ENCODE measurements at places on chromosomes 11 and 22. TPM values are rescaled to one million over a fixed set of nuclear protein-coding genes. Genes with fewer than 3 reads are reported as not detected.

Gene RAB38
- 1.0 TPM for total RNA-seq

Gene EHF
- 1.00 TPM for total RNA-seq

Gene FAM180B
- not detected for total RNA-seq

DNA sequence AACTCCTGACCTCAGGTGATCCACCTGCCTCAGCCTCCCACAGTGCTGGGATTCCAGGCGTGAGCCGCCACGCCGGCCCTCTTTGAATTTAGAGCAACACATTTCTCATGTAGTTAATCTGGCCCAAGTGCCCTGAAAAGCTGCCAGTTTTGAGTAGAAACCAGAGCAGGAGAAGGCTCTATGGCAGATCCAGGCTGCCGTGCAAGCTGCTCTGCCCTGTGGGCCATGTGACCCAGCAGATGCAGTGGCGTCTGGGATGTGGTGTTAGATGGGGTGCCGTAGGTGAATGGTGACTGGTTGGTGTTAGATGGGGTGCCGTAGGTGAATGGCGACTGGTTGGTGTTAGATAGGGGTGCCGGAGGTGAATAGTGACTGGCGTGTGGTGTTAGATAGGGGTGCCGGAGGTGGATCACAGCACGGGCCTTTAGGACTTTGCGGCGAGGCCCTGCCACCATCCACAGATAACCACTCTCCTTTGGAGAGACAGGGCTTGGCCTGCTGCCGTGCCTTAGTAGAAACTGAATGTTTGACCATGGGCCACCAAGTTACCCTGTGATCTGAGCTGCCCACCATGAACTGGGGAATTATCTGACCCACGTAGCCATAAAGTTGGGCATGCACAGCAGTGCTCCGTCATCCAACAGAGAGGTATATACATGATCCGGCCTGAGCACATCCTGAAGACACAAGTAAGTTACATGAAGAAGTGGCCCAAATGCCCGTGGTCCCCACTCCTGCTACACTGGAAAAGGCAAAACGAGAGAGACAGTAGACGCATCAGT lies 32.7 kb downstream of the ASCL2 start:
- no peaks in the 10 kb centered on the region for H3K27me3 ChIP-seq
- no peaks in the 10 kb centered on the region for H3K36me3 ChIP-seq
- H3K4me3 ChIP-seq: no peak overlapping the region

Measured in right lobe of liver (tissue), 6 donors.